NAMALWA (cell line): ENCODE measurements at places on chromosomes 7 and 10.

- no peak for DNase-seq
These were observed at the start of gene GPNMB for GRCh38 chr7:23246555-23246954. Gene GPNMB (plus strand): TSS chr7:23246775. CDS start chr7:23246858, 83 bp downstream.

GRCh38 chr7:137846827-137847567, at the start of gene DGKI:
Gene DGKI (minus strand): TSS chr7:137846974.
- no peak for DNase-seq

- no peak for DNase-seq
These were observed 202.6 kb downstream of the COBL start for GRCh38 chr7:51113962-51114361.

DNA sequence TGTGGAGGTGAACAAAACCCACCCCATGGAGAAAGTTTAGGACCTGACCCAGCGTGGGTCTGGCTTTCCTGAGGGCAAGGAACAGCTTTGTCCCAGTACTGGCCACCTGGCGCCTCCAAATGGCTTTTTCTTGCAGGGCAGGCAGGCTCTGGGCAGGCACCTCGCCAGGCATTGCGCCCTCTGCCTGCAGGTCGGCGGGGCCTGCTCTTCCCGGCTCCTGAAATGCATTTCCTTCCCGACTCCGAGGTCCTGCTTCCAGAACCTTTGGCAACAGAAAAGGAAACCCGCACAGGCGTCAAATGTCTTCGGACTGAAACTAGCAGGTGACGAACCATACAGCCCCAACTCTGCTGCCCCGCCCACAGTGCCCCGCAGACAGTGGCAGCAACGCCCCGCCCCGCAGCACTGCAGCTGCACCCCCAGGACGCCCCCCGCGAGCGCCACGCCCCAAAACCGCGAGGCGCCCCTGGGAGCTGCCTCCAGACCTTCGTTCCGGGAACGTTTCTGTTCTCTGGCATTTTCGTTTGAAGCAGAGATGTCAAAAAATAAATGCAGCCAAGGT, 65.5 kb downstream of the C10orf143 start:
- DNase-seq: no peak
